ENCODE measurements at places on chromosomes 5 and 9. TPM values are rescaled to one million over a fixed set of nuclear protein-coding genes. Genes with fewer than 3 reads are reported as not detected.

The ALDOB gene
- total RNA-seq = 4.7 TPM

The STPG3 gene
- total RNA-seq = not detected

DNA sequence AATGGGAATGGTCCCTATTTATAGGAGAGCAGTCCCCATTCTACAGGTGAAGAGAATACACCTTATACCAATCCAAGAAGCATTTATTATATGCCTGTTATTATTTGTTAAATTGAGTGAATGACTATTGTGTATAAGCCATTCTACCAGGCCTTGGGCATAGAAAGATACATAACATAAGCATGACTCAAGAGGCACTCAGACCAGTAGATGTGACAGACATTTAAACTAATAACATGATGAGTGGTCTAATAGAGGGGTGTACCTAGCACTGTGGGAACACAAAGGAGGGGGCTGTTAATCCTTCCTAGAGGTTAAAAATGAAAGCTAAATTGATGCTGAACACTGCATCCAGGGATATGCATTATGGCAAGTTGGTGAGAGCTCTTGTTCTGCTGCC is 145.0 kb upstream of the TNC start:
- DNase-seq = no peak

- DNase-seq = no peak
These were observed 48.8 kb downstream of the KCNIP1 start for GRCh38 chr5:170552621-170553115.

DNA sequence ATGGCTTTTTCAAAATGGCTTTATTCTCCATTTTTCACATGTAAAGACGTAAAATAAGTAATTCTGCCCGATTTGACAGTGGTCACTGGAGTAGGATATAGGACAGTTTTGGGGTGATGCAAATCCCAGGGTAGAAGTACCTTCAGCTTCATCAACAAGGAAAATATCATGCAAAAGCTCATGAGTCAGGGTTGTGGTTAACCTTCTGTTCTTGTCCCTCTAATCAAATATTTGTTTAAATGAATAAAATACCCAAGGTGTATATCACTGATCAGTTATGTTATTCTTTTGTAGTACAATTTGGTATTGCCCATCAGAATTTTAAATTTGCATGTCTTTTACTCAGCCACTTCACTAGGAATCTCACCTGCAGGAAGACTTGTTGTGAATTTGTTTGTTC is 40.0 kb downstream of the FBXL7 start:
- DNase-seq = no peak

DNA sequence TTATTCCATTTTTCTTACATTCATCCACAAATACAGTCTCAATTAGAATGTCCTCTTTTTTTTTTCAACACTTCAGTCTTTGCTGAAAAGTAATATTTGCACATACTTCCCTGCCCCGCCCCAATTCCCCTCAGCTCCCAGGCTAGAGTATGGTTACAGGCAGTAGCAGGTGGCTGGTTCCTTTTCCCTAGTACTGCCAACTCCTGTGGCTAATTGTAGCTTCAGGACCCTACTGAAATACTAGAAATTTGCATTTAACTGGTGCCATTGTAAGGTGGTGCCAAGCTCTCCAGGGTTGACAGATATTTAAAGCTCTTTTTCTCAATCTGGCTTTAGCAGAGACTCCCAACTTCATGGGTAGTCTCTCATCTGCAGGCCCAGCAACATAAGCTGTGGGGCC is 80.3 kb downstream of the FAM81B start:
- DNase-seq = no peak

GRCh38 chr5:65790371-65791163 is 68.6 kb downstream of the NLN start:
- no peak for DNase-seq
